Stimulated activated CD8-positive, alpha-beta memory T cell treated with anti-CD3 and anti-CD28 coated beads, Interleukin-4, amount 100 ng/mL, for 24 hours (primary cell): ENCODE measurements at places on chromosomes 5 and 9.

- DNase-seq = no peak
Measured at GRCh38 chr5:40217553-40217952, 462.2 kb upstream of the PTGER4 start.

DNA sequence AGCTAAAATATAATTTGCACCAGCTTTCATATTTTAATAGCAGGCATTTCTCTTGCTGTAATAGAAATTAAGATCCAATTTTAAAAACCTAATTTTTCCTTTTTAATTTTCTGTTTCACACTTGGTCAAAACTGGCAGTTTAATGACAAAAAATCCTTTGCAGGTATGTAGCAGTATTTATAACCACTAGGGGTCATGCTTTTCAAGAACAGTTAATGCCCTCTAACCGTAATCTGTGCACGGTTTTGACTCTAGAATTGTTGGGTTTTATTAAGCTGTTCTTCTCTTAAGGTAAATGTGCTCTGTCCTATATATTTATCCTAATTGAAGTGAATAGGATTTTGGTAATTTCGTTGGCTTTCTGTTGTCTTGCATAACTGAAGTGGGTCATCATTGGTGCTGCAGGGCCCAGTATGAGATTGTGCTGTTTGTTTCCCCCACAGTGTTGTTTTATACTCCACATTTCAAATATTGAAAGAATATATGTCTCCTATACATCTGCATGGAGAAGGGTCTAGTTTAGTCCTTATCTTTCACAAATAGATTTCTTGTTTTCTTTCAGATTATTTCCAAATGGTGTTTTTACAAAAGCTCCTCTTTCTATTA, 107.4 kb downstream of the SCAMP1 start:
- no peak for DNase-seq

DNA sequence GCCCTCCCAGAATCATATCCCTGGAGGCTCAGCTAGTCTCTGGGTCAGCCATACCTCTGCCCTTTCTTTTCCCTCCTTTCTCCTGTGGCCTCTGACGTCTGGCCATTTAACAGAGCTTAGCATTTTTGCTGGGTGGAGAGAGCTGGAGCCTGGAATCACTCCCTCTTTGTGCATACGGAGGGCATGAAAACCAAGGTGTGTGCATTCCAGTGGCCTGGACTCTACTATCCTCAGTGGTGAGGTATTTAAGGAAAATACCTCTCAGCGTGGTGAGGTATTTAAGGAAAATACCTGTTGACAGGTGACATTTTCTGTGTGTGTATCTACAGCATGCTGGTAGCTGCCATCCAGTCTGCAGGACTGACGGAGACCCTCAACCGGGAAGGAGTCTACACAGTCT, 27.5 kb downstream of the TGFBI start:
- DNase-seq = no peak

GRCh38 chr5:75048457-75048953, 3.9 kb downstream of the GCNT4 start:
- DNase-seq = no peak

- DNase-seq = peak; percentile 62
Measured at GRCh38 chr9:63816751-63817621, 1468.0 kb downstream of the FOXD4L5 start.

DNA sequence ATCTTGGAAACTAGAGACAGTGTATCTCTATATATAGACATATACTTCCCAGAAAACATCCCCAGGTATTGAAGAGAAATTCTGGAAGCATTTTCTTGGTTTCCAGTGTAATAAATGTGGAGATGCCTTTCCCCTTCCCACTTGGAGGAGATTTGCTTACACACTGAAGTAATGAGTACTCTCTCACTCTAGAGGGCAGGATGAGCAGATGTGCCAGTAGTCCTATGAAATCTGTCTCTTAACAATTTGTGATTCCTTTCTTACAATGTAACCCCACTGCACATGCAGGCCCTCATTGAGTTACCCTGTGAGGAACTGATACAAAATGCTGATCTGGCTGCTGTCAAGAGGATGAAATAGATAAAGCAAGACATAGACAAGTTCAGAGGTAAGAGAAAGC, 567.2 kb downstream of the SLCO4C1 start:
- DNase-seq = no peak

- no peak for DNase-seq
Measured at GRCh38 chr9:14304259-14304658, 9.7 kb downstream of the NFIB start.

DNA sequence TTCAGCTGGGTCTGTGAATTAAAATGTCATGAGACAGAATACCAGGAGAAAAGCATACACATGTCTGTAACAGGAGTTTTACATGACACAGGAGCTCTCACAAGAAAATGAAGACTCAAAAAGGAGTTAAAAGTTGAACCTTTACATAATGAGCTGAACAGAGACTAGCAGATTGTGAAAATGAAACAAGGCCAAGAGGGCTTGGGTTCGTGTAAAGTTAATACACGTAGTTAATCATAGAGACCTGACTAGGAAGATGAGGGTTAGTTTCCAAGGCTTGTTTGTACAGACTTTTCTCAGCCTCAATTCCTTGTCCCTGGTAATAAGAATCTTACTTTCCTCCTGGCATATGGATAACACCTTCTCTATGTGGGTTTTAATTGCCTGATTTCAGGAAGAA, 1294.0 kb downstream of the MAT2B start:
- DNase-seq = no peak

GRCh38 chr5:57683036-57683630, 200.5 kb upstream of the ACTBL2 start:
- DNase-seq = no peak

GRCh38 chr9:114662081-114662989, 4.7 kb upstream of the TEX53 start:
- DNase-seq = peak; percentile 41

GRCh38 chr5:72157625-72157962, 50.3 kb downstream of the MAP1B start:
- DNase-seq = no peak

GRCh38 chr9:88915916-88916315, 75.4 kb upstream of the S1PR3 start:
- DNase-seq = no peak

DNA sequence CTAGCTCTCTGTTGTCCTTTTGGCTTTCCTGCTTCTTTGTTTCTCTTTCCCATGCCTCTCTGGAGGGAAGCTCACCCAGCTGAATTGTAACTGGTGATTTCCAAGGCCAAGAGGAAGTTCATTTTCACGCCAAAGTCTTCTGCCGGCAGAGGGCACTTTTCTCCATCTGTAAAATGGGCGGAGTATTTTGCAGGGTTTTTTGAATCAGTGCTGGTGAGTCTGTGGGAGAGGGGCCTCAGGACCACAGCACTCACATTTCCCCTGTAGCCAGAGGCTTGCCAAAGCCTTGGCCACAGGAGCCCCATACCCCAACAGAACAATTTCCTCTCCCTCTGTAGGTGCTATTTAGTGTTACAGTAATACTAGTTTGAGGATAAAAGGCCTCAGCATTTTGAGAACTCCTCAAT, 42.3 kb upstream of the MATR3 start:
- DNase-seq = no peak

DNA sequence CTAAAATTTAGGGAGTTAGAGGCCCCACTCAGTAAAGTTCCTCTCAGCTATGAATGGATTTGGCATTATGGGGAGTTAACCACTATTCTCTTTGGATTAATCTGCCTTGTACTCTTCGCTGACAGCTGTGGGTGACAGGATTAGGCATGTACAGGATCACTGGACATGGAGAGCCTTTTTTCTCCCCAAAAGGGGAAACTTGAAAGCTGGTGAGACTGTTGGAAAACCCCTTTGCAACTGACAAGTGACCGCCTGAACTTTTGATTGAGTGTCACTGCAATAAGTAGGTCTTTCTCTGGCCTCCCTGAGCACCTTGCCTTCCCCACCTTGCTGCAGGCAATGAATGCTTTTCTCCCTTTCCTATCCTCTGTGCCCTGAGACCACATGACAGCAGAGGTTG, 68.3 kb downstream of the ERP44 start:
- DNase-seq = no peak

DNA sequence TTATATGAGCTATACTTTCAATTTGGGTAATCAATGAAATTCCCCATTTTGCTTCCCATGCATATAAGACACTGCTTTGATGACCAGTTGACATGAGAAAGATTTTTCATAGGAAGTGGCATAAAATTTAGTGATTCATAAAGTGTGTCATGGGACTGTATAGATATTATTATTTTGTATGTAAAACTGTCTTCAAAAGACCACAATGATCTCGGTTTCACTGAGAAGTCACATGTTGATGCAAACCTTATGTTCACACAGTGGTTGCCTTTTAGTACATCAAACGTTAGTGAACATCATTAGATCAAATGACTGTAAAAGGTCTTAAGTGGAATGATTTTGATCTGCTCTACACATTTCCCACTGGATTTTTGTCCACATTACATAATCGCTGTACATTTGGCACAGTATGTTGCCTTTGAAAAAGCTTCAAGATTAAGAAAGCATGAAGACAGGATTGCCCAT, 349.2 kb upstream of the MEF2C start:
- no peak for DNase-seq

- DNase-seq = peak; percentile 32
Measured at GRCh38 chr9:27033815-27034403, 28.4 kb upstream of the LRRC19 start.

DNA sequence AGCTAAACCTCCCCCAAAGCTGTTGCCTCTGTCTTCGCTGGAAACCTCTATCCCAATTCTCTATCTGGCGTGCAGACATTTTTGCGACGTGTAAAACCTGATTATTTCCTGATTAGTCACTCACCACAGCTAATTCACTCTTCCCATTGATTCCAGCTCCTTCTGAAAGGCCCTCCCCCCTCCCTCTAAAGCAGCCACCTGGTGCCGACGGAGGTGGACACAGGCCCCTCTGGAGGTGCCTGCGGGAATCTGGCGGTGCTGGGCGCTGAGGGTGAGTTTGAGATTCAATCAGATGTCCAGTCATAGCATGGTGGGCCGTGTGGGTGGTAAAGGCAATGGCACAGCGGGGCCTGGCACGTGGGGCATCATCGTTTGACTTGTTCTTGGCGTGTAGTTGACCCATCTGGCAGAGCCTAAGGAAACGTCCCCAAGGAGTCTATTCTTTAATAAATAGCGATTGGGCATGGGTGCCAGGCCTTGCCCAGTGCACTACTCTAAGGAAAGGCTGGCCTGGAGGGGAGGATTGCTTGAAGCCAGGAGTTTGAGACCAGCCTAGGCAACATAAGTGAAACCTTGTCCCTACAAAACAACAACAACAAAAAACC, 271.1 kb upstream of the MVB12B start:
- no peak for DNase-seq

DNA sequence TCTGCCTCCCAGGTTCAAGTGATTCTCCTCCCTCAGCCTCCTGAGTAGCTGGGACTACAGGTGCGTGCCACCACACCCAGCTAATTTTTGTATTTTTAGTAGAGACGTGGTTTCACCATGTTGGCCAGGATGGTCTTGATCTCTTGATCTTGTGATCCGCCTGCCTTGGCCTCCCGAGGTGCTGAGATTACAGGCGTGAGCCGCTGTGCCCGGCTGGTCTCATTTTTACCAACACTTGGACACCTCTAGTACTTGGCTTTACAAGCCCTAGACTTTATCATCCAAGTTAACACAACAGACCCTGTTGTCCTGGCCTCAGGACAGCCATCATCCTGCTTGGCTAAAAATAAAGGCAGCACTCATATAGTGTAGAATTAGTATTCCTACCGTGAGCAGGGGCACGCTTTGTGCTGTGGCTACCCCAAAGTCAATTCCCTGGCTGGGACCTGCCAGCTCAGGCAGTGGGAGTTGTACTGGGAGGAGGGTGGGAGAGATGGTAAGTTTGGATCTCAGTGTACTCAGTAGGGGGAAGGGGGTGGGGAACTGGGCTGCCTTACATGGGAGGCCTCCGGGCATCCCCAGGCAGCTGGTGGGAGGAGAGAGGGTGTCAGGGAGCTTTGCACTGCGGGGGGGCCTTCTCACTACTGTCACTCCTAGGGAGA, 6.6 kb downstream of the PDZD2 start:
- DNase-seq = no peak

GRCh38 chr9:86655147-86655546, 292.2 kb downstream of the GAS1 start:
- no peak for DNase-seq

GRCh38 chr5:120396186-120396585, 67.9 kb upstream of the PRR16 start:
- no peak for DNase-seq

DNA sequence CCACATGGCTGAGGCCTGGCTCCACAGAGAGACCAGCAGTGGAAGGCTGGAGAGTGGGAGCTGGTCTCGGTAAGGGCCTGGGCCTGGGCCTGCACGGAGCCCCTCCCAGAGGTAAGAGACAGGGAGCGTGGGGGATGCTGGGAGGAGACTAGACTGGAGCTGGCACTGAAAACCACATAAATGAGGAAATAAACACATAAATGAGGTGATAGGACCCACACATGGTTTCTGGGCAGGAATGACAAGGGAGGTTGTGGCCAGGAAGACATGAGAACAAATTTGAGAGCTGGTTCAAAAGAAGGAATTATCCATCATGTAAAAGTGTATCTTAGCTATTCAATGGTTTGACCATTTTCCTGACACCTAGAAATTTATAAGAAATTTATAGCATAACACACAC, 451.7 kb upstream of the DAP start:
- DNase-seq = no peak

GRCh38 chr5:72307573-72307967, 12.5 kb downstream of the MRPS27 start:
- DNase-seq = no peak

DNA sequence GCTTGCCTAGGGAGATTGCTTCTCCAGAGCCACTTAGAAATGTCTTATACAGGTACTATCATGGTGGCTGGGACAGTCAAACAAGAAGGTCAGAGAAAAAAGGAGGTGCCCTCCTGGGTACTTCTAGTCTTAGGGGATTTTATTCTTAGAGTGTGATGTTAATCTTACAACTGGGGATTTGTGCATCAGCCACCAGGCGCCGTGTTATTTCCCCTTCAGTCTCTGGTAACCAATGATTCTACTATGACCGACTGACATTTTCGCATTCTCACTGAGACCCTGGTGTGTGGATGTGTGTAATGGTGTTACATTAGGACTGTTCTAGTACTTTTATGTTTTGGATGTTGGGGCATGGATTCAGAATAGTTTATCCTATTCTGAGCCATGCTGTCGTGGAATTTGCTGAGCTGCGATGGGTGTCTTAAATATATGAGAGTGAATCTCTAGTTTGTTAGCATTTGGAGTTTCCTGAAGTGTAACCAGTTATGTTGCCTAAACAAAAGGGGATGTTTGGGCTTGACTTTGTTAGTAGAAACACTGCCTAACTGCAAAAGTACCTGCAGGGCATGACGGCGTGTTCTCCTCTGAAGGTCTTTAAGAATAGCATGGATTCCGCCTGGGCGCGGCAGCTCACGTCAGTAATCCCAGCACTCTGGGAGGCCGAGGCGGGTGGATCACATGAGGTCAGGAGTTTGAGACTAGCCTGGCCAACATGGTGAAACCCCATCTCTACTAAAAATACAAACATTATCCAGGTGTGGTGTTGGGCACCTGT, 175.2 kb upstream of the DAP start:
- DNase-seq = no peak

- no peak for DNase-seq
Measured at GRCh38 chr9:84705128-84705527, 35.6 kb downstream of the NTRK2 start.

- no peak for DNase-seq
Measured at GRCh38 chr5:135985951-135986350, 31.2 kb upstream of the LECT2 start.
